ENCODE measurements at places on chromosomes 2 and 18. TPM values are rescaled to one million over a fixed set of nuclear protein-coding genes. Genes with fewer than 3 reads are reported as not detected.

- no peak overlapping the region for H3K4me3 ChIP-seq
- no peak for DNase-seq
These were observed 9.1 kb downstream of the CAPN14 start for GRCh38 chr2:31208240-31208639.

GRCh38 chr2:227612546-227613271 is 1.9 kb downstream of the SCYGR3 start:
- no peaks in the 10 kb centered on the region for H3K4me1 ChIP-seq
- H3K36me3 ChIP-seq = no peaks in the 10 kb centered on the region
- H3K27ac ChIP-seq = no peak overlapping the region
- H3K4me3 ChIP-seq = no peak overlapping the region

DNA sequence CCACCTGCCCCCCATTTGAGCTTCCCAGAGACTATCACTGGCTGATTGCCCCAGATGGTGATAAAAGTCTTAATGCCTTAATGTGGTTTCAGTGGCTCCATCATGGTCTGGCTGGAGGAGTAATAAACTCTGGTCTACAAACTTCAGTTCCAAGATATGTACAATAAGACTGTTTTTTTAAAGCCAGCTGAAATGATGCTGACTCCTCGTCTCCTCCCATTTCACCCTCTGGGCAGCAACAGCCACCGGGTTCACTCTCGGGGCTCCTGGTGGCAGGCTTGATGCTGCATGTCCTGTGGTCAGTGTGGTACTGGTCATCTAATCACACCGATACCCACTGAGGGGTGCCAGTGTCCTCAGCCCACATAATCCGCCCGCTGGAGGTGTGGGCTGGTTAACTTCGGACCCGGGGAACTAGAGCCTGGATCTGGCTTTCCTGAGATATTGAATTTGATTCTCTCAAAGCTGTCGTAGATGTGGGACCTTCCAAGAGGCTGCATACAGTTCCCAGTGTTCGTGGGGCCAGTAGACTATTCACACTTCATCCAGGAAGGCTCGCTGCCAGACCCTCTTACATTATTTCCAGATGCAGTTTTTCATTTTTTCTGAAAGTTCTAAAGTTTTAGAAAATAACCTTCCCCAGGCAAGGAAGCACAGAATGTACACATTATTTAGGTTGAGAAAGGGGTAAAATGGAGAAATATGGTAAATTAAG is 95.3 kb downstream of the GALR1 start:
- H3K36me3 ChIP-seq = no peaks in the 10 kb centered on the region
- no peaks in the 10 kb centered on the region for H3K27me3 ChIP-seq
- H3K27ac ChIP-seq = no peak overlapping the region
- H3K4me1 ChIP-seq = no peaks in the 10 kb centered on the region

The CABLES1 gene
- total RNA-seq = 5.4 TPM

The FAM161A gene
- total RNA-seq = 2.2 TPM

The C2orf80 gene
- total RNA-seq = not detected
